Activated naive CD4-positive, alpha-beta T cell treated with anti-CD3 and anti-CD28 coated beads, Interleukin-2, amount 50 U/mL, for 16 hours (primary cell): ENCODE measurements at places on chromosomes 5 and 9.

DNA sequence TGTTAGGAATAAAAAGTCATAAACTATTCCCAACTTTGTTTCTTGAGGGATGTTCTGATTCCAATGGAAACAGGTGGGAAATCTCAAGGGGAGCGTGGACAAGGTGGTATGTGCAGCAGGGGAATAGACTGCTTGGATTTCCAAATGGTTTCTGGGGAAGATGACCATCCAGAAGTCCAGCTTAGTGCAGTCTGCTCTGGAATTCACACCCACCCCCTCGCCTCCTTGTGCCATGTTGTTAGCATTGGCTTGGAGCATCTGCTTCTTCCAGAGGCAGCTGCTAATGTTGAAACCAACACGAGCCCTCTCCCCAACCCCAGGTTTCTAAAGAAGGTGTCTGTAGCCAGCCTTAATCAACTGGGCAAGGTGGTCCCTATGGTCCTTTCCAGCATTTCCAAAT, 90.9 kb downstream of the PDE6A start:
- DNase-seq: no peak

DNA sequence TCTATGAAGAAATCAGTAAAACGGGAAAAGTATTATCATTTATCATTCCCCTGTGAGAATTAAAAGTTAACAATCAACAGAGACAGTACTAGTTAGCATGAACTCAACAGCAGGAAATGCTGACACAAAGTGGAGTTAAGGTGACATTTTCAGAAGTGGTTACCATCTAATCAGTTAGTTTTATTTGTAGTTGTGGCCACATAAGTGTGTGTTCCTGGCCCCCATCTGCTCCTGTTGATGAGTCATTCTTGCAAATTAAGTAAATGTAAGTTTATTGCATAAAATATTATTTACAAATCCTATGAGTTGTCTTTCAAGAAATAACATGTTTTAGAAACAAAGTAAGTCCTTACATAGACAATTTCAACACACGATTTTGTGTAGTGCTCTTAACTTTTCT, 8.9 kb upstream of the BNC2 start:
- DNase-seq: no peak

GRCh38 chr9:70829591-70830265, 291.7 kb downstream of the TRPM3 start:
- DNase-seq: no peak

DNA sequence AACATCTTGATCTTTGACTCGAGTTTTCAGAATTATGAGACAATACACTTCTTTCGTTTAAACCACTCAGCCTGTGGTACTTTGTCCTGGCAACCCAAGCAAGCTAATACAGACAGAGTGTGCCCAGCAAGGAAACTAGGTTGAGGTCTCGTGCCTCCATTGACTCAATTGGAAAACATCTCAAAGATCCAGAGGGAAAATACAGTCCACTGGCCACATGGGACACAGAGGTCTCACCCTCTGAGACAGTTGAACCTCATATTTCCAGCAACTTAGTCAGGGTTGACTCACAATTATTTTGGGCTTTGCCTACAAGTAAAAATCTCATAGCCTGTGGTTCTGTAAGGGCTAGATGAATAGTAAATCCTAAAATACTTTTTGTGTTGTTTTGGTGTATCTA, 631.5 kb downstream of the MTRR start:
- DNase-seq: no peak

DNA sequence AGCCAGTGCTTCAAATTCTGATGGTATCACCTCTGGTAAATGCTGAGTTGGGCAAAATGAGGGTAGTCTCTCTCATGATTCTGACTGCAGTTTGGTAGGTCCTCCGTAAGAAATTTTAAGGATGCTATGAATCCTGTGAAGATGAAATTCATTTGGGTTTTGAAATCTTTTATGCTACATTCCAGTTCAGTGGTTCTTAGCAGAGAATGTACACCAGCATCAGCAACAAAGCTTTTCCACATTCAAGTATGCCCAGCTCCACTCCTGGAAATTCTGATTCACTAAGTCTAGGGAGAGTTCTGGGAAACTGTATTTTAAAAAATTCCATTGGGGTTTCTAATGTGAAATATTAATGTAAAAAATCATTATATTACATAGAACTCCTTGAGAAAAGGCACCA, 33.6 kb upstream of the ACOT12 start:
- no peak for DNase-seq

GRCh38 chr5:85132269-85132668, 747.6 kb upstream of the EDIL3 start:
- DNase-seq: no peak

GRCh38 chr5:56666901-56667300, 148.4 kb upstream of the MAP3K1 start:
- DNase-seq: no peak

DNA sequence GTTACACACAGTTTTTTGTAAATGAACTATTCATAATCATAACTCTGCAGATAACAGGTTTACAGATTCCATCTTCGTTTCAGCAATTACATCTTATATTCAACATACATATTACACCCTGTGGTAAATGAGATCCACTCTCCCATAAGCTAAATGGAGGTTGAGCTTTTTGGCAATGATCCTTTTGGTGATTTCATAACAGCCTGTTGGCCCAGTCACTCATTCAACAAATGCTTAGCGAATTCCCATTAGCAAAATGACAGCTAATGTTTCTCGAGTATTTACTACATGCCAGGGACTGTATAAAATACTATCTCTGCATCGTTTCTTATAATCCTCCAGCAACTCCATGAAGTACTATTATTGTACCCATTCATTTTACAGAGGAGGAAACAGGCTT, 25.4 kb upstream of the AGXT2 start:
- DNase-seq: no peak

DNA sequence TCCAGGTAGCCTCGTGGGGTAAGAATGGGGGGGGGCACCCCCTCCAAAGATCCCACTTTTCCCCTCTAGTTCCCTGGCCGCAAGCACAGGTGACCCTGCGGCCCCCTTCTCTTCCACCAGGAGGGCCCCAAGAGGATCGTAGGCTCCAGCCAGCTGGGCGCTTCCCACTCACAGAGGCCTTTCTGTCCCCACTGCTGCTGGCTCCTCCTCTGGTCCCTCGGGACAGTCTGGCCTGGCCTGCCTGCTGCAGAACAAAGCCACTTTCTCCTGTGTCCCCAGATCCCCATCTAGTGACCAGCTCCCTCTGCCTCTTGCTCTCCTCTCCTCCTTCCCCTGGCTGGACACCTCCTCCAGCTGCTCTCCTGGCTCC, 534 bp upstream of the SAPCD2 start:
- DNase-seq: no peak

DNA sequence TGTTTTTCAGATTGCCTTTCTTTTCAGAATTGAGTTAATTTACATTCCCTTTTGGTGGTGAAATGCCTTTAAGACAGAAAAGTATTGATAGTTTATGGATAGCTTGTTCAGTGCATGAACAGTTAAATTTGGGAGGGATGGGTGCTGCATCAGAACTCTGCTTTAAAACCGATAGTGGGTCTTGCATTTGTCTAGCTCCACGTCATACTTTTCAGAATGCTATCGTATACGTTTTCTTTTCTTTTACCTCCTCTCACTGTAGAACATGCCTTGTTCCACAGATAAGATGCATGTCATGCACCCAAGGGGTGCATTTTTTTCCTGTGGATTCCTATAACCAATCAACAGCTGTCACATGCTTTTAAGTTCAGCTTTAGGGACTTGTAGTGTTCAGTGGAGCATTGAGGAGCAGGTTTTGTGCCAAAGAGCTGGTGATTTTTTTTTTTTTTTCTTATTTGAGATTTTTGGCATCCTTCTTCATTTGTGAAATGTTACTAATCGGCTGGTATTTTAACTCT, 2.3 kb downstream of the SLC44A1 start:
- no peak for DNase-seq

- no peak for DNase-seq
These were observed 19.9 kb downstream of the MTX3 start for GRCh38 chr5:79971156-79971555.

GRCh38 chr9:131349881-131350563, 43.9 kb upstream of the PRRC2B start:
- DNase-seq: peak; percentile 88

- DNase-seq: no peak
These were observed 90.8 kb downstream of the MACROH2A1 start for GRCh38 chr5:135308245-135308644.

DNA sequence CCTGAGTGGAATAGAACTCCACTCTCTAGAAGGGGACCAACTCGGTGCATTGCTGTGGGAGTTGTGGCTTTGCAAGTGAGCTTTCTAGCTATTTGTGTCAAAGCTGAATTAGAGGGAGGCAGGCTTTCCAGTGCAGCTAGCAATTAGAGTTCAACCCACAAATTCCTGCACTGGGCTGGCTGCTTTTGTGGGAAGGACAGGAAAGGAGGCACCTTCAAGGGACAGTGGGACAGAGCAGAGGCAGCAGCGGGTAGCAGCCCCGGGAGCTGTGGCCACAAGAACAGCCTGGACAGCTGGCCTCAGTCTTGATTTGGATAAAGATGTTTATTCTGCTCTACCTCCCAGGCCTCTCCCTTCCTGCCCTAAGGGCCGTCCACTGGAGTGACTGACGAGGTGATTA, 83.7 kb upstream of the SLIT3 start:
- no peak for DNase-seq

DNA sequence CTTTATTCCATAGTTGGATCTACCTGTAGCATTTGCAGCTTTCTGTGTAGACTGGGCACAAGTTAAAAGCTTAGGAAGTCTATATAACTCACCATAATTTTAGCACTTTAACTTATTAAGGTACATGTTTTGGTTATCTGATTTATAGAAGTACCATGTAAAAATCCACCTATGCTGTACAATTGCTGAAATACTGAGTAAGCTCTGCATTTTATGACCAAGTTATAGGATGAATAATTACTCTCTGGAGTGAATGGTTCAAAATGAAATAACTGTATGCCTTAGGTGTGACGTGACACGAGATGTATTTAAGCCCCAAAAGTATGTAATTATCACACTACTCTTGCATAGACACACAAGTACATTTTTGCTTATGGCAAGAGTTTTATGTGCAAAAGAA, 22.1 kb downstream of the ZSWIM6 start:
- DNase-seq: no peak

- no peak for DNase-seq
These were observed 988.2 kb upstream of the ARRDC3 start for GRCh38 chr5:92371171-92371888.

DNA sequence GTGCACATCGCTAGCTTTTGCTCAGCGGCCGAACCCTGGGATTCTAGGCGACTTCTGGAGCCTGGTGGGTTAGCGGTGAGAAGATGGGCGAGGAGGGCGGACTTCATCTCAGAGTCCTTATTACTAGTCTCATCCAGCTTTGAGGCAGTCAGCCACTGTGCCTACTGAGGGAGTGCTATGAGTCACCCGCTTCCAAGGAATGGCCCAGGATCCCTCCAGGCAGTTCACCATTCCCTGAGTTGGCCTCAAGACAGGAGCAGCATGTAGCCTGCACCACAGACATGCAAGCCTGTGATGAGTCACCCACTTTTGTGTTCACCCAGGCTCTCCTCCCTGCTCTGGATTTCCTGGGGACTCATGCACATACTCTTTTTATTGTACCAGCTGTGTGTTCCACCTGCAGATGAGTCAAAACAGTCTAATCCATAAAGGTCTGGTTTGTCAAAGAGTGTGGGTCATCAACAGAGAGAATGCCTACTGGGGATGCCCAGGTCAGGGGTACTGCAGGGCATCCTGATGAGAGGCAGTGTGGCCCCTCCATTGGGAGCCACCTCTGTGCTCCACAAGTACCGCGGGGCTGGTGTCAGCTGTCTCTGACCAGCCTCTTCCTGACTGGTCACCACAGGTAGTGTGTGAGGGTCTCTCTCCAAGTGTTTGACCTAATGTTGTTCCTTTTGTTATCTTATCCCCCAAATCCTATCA, 20.2 kb downstream of the SLC22A5 start:
- peak; percentile 40 for DNase-seq

DNA sequence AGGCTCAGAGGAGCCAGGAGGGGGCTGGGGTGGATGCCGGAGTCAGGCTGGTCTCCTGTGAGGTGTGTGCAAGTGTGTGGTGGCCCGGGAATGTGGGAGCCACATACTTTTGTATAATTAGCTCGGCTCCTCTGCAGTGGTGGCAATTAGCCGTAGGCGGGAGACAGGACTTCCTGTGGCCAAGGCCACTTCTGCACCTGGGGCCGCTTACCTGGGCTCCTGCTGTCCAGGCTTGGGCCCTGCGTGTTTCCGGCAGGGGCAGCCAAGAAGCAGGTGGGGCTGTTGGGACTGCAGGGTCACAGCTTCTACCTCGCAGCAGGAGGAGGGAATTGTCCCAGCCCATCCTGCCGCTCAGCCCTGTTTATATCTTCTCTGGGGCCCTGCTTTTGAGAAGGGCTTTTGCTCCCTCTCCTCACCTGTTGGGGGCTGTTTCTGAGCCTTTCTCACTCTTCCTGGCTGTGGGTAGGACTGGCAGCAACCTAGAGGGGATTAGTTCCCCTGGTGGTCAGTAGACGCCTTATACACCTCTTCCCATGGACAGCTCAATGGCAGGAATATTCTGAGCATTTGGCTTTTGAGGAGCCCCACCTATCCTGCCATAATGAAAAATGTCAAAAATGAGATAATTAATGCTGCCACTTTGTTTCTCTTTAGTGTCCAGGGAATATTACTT, 145.4 kb upstream of the PITX1 start:
- DNase-seq: no peak

DNA sequence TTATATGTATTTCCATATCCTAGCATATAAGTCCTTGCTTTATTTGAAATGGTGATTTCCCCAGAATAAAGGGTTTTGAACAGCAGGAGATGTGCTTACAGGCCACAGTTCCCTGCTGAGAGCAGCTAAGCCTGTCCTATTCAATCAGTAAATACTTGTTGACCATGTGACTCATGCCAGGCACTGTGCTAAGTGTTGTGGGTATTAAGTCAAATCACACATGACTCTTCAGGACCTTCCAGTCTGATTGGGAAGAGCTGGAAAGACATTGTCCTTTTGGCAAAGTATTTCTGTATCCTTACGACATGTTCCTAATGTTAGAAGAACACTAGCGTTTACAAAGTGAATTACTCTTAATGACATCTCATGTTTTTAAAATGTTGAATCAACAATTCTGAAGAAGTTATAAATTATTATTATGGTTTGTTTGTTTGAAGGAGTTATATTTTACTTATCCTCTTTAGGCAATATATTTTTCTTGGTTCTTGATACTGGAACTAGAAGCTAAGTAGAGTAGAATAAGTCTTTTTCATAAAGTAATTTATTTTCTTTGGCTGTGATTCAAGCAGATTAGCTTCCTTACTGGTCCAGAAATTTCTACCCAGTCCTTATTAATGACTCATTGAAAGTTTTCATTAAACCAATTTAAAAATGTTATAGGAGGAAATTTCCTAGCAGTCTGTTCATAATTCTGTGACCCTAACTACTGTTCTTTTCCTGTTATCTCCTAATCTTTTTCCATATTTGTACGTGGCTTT, 82.1 kb downstream of the GAPVD1 start:
- DNase-seq: no peak

- DNase-seq: no peak
These were observed 36.6 kb upstream of the RAPGEF1 start for GRCh38 chr9:131776473-131776872.

- no peak for DNase-seq
These were observed 448.9 kb upstream of the ZNF462 start for GRCh38 chr9:106414042-106414441.

DNA sequence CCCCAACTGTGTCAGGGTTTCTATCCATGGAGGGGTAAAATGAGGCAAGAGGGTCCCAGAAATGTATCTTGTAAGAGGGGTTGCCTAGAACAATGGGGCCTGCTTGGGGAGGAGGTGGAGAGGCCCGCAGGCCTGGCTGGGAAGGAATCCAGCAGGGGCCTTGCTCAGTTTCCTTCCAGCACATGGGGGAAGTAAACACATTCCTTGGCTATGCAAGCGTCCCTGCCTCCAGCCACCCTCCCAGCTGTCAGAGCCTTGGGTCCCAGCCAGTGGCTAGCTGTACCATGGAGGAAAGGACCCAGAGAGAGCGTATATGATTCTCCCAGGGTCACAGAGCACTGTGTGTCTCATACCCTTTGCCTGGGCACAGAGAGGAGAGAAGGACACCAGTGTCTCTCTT, 71.1 kb upstream of the IL17B start:
- DNase-seq: no peak
